ENCODE measurements at places on chromosomes 5 and 9. TPM values are rescaled to one million over a fixed set of nuclear protein-coding genes. Genes with fewer than 3 reads are reported as not detected.

Gene ELL2
- 80.0 TPM for total RNA-seq

Gene GPRIN1
- 6.6 TPM for total RNA-seq

Gene SNX24
- 9.8 TPM for total RNA-seq

Gene RGS7BP
- 7.3 TPM for total RNA-seq

Gene SPOCK1
- 92.9 TPM for total RNA-seq

Gene SH2D3C
- total RNA-seq: 11.4 TPM

Gene SPAG8
- total RNA-seq: 9.2 TPM

Gene NEUROG1
- not detected for total RNA-seq

Gene PCDHA1
- 0.85 TPM for total RNA-seq

Gene NUTM2F
- total RNA-seq: not detected

Gene PCDHGC3
- 27.6 TPM for total RNA-seq

DNA sequence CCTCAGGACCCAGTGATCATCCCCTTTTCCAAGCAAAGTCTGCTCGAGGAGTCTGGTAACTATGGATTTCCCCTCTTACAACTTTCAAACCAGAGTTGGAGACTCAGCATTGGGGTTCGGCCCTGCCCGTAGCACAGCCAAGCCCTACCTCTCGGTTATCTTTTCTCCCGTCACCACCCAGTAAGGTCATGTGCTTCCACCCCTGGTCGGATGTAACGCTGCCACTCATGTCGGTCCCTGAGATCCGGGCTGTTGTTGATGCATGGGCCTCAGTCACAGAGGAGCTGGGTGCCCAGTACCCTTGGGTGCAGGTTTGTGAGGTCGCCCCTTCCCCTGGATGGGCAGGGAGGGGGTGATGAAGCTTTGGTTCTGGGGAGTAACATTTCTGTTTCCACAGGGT, 1.2 kb downstream of the GALT start:
- no peak for DNase-seq

- DNase-seq: no peak
Observed at GRCh38 chr9:90803860-90804593, 2.4 kb downstream of the SYK start.

- DNase-seq: peak; percentile 18
Observed at GRCh38 chr9:128771094-128771721, 519 bp downstream of the ZER1 start.

- DNase-seq: no peak
Observed at GRCh38 chr9:23669776-23670175, 156.3 kb downstream of the ELAVL2 start.

DNA sequence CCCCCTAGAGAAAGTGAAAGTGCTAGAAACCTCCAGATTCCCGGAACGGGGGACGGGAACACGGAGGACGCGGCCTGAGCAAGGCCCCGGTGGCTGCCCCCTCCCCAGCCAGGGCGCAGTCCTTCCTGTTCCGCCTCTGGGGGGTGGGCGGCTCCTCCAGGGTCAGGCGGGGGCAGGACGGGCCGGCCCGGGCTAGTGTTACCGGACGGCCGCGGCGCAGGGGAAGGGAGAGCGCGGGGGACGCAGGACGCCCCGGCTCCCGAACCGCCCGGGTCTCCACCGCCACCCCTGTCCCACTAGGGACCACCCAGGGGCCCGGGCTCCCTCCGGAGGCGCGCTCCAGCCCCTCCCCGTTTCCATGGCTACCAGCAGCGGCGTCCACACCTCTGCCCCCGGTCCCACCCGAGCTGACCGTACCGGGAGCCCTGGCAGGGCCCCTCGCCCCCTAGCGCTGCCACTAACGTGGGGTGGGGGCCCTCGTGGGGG, 579 bp downstream of the SLC12A7 start:
- DNase-seq: no peak

DNA sequence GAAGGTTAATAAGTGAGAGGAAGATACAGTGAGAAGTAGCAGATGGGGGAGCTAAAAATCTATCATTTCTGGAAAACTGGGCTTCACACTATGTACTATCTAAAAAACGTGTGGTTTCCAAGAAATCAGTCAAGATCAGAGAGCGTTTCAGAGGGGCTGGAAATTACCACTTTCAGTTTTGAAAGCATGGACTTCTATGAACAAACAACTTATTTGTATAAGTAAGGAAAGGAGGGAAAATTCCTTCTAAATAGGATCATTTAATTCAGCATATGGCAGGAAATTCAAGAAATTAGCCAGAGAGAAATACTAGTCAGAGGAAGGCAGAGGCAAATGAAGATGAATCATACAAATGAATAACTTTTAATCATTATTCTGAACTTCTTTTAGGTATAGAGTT, 11.3 kb downstream of the TNC start:
- no peak for DNase-seq

GRCh38 chr5:138544181-138545134, 1.4 kb upstream of the ETF1 start:
- DNase-seq: no peak

DNA sequence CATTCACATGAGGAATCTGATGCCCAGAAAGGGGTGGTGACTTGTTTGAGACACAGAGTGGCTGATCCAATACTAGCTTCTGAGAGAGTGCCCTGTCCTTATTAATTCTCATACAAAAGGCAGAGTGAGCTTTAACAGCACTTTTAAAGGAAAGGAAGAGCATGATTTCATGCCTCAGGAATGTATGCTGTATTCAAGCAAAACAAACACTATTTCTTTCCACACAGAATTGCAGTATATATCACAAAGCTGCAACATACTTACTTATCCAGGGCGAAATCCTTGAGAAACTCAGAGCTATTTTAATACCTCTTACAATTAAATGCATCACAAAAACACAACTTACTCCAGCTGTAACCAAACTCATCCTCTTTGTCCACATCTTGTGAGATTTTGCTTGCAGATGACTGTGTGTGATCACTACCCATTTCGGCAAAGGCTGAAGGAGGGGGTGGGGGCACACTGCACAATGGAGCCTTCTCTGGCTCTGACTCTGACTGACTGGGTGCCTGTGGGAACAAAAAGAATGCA, 139.8 kb downstream of the MPDZ start:
- no peak for DNase-seq

DNA sequence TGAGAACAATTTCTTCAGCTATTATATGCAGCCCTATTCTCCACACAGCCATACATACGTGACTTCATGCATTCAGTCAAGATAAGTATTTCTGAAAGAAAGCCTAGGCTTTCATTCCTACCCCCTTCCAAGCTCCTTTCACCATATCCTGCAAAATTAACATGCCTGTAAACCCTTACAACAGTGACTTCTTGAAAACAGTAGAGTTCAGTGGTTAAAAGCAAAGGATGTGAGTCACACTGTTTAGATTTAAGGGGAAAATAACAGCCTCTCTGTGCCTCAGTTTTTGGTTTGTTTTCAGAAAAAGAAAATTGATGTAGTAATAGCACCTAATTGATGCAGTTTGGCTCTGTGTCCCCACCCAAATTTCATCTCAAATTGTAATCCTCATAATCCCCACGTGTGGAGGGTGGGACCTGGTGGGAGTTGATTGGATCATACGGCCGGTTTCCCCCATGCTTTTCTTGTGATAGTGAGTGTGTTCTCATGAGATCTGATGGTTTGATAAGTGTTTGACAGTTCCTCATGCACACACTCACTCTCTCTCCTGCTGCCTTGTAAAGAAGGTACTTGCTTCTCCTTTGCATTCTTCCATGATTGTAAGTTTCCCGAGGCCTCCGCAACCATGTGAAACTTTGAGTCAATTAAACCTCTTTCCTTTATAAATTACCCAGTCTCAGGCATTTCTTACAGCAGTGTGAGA, 264.8 kb downstream of the CETN3 start:
- DNase-seq: no peak

DNA sequence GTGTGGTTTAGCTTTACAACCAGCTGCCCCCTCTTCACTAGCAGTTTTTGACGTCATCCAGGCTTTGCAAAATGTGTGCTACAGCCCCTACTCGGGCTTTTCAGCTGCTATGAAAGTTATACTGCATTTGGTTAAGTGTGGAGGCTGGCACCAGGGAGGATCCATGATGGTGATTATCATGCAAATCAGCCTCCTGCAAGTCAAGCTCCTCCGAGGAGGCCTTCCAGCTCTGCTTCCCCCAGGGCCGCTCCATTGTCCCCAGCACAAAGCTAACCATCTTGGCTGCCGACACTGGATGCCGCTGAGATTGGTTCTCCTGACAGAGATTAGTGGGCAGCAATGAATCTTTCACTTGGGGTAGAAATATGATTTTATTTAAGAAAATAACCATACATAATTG, 159.6 kb downstream of the NR2F1-AS1 start:
- no peak for DNase-seq

DNA sequence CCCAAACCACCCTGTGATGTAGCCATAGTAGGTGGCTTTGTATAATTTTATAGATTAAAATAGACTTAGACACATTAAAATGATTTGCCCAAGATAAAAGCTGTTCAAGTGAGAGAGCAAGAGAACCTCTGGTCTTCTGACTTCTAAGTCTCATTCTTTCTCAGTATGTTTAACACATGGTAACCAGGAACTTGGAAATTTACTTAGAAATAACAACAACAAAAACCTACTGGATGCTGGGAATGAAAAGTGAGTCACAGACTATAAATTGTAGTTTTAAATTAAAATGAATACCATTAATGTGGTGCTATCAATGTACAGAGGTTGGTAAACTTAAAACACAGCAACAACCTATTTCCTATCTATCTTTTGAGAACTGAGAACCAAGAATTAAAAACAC, 30.4 kb downstream of the HMGCR start:
- DNase-seq: no peak

GRCh38 chr5:59893429-59894227, at the start of gene PDE4D:
PDE4D (minus strand) TSS chr5:59893726.
- peak; percentile 54 for DNase-seq

GRCh38 chr5:137837491-137838394, 29.9 kb upstream of the MYOT start:
- no peak for DNase-seq

DNA sequence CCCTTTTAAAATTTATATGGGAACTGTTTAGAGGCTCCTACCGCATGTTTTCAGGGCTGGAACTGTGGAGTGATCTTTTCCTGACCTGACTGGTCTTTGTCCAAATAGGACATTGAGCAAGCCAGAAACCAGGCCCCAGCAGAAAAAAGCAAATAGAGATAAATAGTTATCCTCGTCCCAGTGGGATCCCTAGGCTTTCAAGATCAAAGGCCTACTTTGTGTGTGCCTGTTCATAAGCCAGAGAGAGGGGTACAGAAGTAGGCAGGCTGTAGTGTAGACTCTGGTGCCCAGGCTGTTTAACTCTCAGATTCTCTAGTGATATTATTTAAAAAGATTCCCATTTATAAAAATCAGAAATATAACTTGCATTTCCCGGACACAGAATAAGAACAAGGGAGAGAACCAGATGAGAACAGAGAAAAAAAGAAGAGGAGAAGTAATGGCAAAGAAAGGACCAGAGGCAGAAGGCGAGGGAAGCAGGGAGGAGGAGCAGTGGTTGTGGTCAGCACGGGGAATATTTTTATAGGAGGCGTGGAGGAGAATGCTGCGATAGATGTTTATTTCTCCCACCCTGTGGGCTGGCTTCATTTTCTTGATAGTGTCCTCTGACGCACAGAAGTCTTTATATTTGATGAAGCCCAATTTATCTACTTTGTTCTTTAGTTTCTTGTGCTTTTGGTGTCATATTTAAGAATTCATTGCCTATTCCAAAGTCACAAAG, 101.2 kb downstream of the AOPEP start:
- peak; percentile 10 for DNase-seq

DNA sequence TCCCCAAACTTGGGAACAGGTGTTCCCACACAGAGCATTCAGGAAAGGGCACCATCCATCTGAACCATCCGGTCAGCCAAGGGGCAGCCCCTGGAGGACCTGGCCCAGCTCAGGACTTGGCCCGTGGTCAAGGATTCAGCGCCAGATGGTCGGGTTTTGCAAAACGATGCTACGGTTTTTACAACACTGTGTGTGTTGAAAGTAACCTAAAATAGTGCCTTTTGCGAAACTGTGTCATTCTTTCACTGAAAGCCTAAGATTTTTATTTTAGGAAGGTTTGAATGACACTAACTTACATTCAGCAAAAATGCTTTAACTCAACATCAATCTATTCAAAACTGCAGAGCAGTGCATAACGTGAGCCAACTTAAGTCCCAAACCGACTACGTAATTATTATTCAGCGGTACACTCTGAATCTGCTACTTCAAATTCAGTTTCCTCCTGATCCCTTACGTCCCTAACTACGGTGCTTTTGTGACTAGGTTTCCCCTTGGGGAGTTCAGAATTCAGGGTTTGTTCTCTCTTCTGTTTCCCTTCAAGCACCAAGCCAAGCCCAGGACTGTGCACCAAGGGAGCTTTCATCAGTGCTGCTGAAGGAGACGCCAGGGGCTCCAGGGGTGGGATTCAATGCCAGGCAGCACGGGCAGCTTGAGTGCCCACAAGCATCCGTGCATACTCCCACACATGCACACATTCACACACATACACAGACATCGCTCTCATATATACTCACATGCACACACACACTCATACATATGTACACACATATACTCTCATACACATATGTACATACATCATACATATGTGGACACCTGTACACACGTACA, 25.8 kb downstream of the LPCAT1 start:
- DNase-seq: no peak

DNA sequence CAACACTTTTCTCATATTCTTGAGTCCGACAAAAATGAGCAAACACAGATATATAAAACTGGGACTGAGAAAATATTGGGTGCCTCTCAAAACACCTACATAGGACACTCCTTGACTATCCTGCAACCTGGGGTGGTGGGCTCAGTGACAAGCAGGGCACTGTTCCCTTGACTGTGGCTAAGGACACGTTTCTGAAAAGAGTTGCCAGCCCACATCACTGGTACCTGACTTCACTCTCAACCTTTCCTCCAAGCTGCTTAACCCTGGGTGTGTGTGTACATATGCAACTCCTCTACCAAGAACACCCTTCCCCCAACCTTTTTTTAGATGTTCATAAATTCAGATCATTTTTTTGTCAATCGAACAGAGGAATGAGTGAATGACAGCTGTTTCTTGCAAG, 148.7 kb downstream of the ACTL7B start:
- DNase-seq: no peak

DNA sequence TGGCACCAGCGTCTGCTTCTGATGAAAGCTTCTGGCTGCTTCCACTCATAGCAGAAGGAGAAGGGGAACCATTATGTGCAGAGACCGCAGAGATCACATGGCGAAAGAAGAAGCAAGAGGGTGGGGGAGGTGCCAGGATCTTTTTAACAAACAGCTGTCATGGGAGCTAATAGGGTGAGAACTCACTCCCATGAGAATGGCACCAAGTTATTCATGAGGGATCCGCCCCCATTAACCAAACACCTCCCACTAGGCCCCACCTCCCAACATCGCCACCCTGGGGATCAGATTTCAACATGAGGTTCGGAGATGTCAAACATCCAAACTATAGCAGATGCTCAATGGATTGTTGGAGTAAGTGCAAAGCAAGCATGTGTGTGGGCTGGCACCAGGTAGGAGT, 125.8 kb upstream of the SLIT3 start:
- DNase-seq: no peak

DNA sequence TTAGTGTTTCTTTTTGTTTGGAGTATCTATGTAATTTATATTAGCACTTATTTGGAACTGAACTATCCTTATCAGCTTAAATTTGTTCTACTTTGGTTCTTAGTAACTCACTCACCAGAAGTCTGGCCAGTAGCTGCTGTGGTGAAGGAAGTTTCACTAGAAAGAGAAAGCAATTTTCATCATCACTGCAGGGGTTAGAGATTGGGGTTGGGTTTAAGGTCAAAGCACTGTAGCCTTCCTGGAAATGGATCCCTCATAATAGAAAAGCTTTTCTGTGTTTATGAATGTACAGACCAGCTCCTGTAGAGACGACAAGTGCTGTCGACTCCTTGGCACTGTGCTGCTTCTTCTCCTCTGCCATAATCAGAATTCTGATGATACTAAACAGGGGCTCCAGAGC, 22.2 kb downstream of the MROH2B start:
- no peak for DNase-seq

- no peak for DNase-seq
Observed at GRCh38 chr5:175609526-175609925, 48.3 kb upstream of the HRH2 start.
